H7 (cell line): ENCODE measurements at places on chromosomes 2 and 18. TPM values are rescaled to one million over a fixed set of nuclear protein-coding genes. Genes with fewer than 3 reads are reported as not detected.

The SRD5A2 gene
- total RNA-seq = 0.04 TPM in 1 of 2 replicates, not detected in the other

The ANKRD30BL gene
- total RNA-seq = not detected in 2 replicates

The KCNS3 gene
- 26.2 and 31.2 TPM in 2 replicates for total RNA-seq

The CPS1 gene
- 3.1 and 6.3 TPM in 2 replicates for total RNA-seq

The ACVR1 gene
- total RNA-seq = 7.3 and 8.9 TPM in 2 replicates

The KCTD1 gene
- 23.8 and 31.0 TPM in 2 replicates for total RNA-seq

The SERPINB13 gene
- not detected in 2 replicates for total RNA-seq

The CRYBA2 gene
- not detected in 2 replicates for total RNA-seq

The AGAP1 gene
- 12.6 and 17.1 TPM in 2 replicates for total RNA-seq

The RAB6D gene
- 0.10 TPM in 1 of 2 replicates, not detected in the other for total RNA-seq

The EPB41L3 gene
- total RNA-seq = 44.2 and 50.2 TPM in 2 replicates

DNA sequence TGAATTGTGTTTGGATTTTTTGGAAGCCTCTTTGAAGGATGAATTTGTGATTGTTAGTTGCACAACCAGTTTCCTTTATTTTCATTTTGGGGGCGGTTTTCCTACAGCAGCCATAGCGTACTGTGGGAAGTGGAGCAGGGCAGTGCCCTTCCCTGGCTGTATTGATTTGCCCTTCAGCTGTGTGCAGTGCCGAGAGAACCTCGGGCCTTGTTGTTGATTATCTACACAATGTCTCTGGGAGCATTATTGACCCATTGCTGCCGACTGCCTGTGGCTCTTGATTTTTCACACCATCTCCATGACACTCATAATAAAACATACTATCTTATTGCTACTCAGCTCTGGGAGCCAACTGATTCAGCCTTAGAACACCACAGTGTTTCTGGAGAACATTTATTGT is 162.2 kb upstream of the BOD1L2 start:
- DNase-seq = no peak

- no peak for DNase-seq
Observed at GRCh38 chr2:234320066-234320465, 176.8 kb downstream of the ARL4C start.

- DNase-seq = no peak
Observed at GRCh38 chr2:179862898-179863458, 1.6 kb upstream of the ZNF385B start.

GRCh38 chr2:20225294-20226151 is 593 bp upstream of the SDC1 start:
- DNase-seq = peak; percentile 95

- no peak for DNase-seq
Observed at GRCh38 chr2:525021-525420, 152.2 kb downstream of the TMEM18 start.

GRCh38 chr2:145284551-145284950 is 764.6 kb upstream of the ZEB2 start:
- DNase-seq = no peak

DNA sequence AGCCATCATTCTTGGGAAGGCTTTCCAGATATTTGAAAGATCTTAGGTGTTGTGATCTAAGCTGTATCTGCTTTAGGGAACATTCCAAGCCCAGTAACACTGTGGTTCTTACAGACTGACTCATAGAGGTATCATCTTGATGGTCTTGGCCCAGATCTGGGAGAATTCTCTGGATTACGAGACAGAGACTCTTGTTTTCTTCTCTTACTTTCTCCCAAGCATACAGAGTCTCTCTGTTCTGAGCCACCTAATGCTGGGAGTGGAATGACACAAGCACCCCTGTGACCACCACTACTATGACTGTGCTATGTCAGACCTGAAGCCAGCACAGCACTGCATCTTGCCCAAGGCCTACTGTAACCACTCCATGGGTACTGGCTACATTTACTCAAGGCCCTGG is 81.0 kb upstream of the EPAS1 start:
- DNase-seq = no peak

DNA sequence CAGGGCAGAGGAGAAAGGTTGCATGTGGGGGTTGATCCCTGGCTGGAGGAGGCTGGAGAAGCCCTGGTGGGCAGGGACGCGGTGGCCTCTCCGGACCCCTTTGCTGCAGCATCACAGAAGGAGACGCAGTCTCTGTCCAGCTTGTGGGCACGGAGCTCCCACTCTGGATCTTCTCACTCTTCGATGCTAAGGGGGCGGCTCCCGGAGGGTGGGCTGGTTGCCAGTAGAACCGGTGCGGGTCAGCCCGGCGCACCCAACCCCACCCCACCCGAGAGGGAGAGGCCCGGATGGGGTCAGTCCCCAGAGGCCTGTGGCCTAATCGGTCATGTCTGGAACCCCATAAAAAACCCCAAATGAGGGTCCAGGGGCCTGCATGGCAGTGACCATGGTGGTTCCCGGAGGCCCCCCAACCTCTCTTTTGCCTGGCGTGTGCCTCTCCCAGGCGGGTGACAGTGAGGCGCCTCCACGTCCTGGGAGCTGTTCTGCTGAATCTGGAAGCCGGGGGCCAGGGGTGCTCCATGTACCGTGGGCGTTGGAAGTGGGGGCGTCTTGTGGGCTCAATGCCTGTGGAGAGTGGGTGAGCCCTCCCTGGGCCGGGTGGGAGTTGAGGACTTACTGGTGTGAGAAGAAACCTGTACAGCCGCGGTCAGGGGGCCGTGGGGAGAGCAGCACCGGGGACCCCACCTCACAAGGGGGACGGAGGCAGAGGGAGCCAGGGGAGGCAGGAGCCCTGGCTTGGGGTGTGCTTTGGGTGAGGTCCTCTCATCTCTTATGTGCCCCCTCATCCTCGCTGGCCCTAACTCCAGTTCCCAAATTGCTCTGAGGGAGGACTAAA is 79.6 kb downstream of the RTP5 start:
- DNase-seq = peak; percentile 22

GRCh38 chr2:52976143-52976949 is 791.3 kb upstream of the CHAC2 start:
- peak; percentile 20 for DNase-seq

GRCh38 chr2:101123795-101124471 is 27.2 kb downstream of the TBC1D8 start:
- no peak for DNase-seq

DNA sequence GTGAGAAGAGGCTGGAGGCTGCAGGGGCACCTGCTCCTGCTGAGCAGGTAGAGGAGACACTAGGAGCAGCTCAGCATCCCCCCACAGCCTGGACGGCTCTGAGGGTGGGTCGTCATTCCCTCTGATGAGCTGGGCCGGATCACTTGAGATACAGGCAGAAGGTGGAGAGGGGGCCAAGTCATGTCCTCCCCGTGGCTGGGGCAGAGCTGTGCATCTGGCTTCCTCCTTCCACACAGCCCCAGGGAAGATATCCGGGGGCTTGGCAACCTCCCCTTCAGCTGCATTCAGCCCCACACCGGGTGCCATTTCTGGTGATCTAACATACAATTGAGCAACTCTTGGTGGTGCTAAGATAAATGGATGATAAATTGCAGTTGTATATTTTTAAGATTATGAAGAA is 236.9 kb downstream of the LDLRAD4 start:
- no peak for DNase-seq

GRCh38 chr2:148585696-148586095 is 58.9 kb upstream of the EPC2 start:
- DNase-seq = no peak

DNA sequence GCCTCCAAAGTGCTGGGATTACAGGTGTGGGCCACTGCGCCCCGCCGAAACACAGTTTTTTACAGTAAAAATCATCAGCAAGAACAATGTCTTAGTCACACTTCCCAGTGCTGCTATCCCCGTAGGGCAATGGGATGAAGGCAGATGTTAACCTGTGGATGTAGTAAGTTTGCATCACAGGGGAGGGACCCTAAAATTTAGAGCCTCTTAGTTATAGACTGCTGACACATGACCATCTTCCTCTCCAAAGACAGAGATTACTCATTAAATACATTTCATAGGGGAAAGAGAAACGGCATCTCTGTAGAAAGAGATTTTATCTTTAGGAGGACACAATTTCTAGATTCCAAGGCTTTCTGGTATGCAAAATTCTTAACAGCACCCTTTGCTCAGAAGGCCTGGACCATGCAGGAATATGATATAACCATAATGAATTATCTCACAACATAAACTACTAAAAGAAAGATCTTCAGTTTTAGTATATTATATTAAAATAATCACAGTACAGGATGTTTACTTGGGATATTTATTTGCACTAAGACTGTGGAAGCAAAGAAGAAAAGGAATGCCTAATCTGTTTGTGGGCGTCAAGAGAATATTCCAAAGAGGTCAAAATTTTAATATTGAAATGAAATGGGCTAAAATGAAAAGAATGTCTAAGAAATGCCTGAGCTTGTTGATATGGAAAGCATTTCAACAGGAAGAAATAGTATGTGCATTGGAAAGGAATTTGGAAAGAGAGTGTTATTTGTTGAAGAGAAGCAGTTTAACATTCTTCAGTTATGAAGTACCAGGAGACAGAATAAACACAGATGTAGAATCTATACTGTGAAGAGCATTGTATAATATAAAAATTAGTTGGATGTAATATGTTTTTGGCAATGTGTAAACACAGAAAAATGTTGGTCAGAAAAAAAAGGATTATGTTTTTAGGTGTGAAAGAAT is 1228.3 kb upstream of the CHAC2 start:
- no peak for DNase-seq
